Activated gamma-delta T cell treated with anti-CD3 and anti-CD28 coated beads, Interleukin-2, amount 50 U/mL, for 16 hours (primary cell): ENCODE measurements at places on chromosomes 16 and 17.

DNA sequence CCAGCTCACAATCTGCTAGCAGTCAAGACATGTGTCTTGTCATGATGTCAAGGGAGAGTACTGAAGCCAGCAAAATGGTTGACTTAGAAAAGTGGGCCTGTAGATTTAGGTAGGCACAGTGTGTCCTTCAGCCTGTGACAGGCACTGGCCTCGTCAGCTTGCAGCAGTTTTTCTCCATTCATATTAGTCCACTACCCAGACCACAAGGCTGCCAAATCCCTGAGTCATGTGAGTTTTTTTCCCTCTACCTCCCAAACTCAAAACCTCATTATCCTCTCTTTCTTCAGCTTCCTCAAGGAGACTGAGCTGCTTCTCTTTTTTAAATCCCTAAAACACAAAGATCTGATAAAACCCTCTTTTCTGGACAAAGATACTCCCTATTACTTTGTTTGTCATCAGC, 102.6 kb upstream of the HS3ST3A1 start:
- no peak for DNase-seq

DNA sequence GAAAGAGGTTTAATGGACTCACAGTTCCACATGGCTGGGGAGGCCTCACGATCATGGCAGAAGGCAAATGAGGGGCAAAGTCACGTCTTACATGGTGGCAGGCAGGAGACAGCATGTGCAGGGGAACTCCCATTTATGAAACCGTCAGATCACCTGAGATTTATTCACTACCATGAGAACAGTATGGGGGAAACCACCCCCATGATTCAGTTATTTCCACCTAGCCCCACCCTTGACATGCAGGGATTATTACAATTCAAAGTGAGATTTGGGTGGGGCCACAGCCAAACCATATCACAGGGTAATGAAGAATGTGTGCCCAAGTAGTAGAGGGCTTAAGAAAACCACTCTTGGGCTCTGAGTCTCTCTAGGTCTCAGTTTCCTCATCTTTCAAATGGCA, 85.1 kb downstream of the PRKCB start:
- no peak for DNase-seq

GRCh38 chr17:65886315-65887245, 305.4 kb downstream of the CEP112 start:
- no peak for DNase-seq

DNA sequence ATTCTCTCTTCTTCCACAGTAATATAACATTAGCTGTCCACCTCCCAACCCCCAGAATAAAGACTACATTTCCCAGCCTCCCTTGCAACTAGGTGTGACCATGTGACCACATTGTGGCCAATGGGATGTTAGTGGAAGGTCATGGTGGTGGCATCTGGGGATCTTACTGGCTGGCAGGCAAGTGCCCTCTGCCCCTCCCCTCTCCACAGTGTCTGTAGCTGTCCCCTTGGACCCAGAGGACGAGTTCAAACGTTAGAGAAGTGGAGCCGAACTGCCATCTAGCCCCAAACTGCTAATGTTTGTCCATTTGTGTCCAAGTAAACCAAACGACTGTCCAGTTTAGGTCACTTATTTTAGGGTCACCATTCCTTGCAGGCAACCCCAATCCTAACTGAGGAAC, 26.6 kb upstream of the KCNG4 start:
- DNase-seq: no peak

DNA sequence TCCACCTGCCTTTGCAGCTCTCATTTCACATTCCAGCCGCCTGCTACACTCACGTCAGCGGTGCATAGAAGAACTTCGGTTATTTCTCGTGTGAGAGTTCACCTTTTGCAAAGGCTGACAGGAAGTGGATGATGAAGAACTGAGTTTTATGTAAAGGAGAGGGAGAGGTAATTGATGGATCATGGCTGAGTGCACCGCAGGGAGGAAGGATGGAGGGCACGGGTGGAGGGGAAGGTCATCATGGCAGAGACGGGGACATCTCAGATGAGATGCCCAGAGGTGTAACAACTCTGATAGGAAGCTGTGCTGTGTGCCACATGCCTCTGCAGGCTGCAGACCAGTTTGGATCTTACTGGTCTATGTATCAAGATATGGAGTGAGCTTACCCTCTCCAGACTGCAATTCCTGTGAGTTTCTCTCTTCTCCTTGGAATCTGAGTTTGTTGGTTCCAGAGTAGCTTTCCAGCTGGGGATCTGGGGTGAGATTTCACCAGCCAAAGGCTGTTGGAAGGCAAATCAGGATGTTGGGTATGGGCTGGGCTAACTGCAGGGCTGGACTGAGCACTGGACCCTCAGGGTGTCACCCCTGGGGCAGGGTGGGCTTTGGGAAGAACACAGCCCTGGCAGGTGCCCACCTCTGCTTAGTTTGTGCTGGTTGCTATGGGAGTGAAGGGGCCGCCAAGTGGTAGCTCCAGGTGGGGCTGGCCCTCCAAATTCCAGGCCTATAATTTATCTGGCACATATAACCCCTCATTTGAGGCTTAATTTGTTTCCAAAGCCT, 777.0 kb downstream of the KCNJ18 start:
- no peak for DNase-seq

DNA sequence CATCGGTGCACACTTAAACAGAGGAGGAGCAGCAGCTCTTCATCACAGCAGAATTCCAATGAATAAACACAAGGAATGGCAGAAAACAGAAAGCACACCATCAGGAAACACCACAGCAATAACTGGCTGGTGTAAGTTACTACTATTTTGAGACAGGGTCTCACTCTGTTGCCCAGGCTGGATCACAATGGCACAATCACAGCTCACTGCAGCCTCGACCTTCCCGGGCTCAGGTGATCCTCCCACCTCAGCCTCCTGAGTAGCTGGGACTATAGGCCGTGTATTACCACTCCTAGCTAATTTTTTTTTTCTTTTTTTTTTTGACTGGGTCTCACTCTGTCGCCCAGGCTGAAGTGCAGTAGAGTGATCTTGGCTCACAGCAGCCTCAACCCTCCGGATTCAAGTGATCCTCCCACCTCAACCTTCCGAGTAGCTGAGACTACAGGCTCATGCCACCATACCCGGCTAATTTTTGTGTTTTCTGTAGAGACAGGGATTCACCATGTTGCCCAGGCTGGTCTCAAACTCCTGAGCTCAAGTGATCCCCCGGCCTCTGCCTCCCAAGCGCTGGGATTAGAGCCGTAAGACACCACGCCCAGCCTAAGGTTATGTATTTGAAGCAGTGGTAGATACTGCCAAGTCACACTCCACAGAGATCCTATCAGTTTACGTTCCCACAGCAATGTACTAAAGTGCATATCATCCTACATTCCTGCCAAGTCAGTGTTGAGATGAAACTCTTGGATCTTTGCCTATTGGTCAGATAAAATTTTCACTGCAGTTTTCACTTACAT, 20.7 kb downstream of the TRAP1 start:
- no peak for DNase-seq

DNA sequence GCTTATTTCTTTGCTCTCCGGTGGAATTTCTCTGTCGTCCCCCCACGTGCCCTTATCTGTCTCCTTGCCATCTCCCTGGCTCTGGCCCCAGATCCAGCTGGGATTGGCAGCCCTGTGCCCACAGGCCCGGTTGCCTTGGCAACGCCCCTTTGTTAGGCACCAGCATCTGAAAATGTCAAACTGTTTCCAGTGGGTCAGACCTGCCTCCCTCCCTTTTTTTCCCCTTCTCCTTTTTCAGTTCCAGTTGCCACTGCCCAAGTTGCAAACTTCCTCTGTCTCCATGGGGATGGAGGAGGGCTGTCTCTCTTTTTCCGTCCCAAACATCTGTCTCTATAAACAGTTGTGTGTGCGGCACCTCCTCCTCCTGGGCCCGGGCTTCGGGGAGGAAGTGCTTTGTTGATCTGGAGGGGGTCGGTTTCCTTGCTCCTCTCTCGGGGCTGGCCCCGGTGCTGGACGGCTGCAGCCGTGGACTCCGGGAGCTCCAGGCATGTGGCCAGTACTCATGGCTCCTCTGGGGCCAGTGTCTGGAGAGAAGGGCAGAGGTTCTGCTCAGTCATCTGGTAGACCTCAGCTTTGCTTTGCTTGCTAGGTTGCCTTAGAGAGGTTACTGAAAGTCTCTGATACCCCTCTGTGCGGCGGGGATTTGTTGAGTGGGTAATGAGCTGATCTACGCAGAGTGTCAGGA, 35.3 kb downstream of the SOCS3 start:
- DNase-seq: no peak

DNA sequence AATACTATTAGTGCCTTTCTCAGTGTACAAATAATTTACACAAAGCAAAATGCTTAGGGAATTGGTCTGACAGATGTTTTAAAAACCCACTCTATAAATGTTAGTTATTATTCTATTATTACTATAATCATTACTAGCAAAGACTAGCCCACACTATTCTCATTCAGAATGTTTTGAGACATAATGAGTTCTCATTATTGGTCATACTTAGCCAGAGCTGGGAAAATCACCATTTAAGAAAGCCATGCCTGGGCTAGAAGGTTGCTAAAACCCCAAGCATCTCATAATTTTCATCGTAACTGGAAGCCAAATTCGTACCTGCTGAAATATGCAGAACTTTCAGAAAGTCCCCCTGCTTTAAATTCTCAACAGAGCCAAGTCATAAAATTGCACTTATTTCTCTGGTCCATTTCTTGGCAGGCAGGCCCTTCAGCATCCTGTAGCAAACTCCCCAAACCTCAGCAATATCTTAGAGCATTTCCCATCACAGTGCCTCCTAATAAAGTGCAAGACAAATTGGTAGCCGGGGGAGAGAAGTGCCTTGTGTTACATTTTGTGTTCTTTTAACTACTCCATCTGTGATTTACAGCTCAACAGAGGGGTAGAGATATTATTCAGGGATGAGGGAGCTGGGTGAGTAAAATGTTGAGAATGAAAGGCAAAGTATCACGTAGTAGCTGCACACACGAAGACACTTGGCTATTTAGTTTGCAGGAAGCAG, 79.8 kb upstream of the ADAMTS18 start:
- no peak for DNase-seq

DNA sequence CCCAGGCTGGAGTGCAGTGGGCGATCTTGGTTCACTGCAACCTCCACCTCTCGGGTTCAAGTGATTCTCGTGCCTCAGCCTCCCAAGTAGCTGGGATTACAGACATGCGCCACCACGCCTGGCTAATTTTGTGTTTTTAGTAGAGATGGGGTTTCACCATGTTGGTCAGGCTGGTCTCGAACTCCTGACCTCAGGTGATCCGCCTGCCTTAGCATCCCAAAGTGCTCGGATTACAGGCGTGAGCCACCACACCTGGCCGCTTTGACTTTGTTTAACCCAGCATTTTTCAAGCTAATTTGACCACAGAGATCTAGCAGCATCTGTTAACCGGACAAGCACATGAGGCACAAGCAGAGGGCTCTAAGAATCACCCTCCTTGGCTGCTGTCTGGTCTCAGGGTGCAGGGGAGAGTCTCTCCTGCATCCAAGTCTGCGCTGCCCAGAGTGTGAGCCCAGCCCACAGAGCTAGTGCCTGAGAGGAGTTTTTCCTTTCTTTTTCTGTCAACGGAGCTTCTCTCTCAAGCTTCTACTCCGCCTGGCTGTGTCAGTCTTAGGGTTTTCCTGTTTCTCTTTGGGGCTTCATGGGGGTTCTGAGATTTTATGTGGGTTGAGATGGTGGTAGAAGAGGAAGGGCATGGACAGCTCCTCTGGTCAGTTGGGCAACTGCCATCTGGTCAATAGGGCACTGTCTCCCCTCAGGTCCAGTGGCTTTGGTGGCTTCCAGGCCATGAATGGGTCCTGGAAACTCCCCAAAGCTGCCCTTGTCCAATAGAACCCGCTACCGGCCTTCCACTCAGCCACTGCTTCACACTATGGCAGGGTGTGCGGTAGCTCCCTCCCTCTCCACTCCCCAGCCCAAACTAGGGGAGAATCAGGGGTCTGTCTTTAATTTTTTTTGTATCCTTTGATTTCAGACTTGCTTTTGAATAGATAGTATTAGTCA, 59.6 kb downstream of the TNFRSF13B start:
- DNase-seq: no peak

GRCh38 chr17:1491443-1492248, 840 bp downstream of the MYO1C start:
- no peak for DNase-seq

- DNase-seq: no peak
Observed at GRCh38 chr16:48745541-48745940, 135.6 kb upstream of the N4BP1 start.

GRCh38 chr16:74607310-74607961, 522 bp upstream of the GLG1 start:
- DNase-seq: no peak

- no peak for DNase-seq
Observed at GRCh38 chr16:85519540-85520231, 93.4 kb upstream of the GSE1 start.

GRCh38 chr17:43808076-43808475, 24.9 kb downstream of the MPP3 start:
- DNase-seq: no peak

DNA sequence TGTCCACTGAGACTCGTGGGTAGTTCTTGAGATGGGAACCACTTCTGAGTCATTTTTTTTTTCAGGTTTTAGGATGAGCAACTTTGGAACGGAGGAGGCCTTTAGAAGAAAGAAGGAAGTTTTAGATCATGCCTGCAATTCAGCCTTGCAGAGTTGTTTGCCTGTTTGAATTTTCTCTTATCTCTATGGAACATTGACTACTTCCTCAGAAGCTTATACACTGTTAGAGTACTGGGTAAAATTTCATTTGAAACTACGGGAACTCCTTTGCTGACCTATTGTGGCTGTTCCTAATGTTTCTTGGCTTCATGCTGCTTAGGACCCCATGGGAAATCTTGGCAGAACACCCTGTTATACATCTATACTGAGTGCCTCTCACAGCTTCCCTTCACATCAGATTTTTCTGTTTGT, 70.8 kb downstream of the MAP2K6 start:
- no peak for DNase-seq
